ENCODE measurements at places on chromosomes 12 and 14.

GRCh38 chr14:21066882-21067502 is 3.1 kb upstream of the ARHGEF40 start:
- DNase-seq, result no peak

GRCh38 chr12:110180591-110181005 is 56.4 kb downstream of the IFT81 start:
- no peak for DNase-seq

DNA sequence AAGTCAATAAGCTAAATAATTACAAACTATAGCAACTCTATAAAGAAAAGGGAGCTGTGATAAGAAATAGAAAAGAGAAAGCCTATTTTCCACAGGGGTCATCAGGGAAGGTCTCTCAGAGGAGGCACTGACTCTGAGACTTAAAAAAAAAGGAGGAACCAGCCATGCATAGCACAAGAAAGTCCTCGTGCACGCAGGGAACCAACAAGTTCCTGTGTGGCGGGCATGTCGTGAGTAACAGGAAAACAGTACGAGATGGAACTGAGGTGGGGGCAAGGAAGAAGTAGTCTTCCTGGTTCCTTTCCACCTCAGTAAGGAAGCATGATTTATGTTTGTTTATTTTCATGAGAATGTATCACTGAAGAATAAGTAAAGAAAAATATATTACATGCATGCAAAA is 367.0 kb upstream of the TMEM132C start:
- DNase-seq, result no peak

GRCh38 chr12:47576289-47576945 is 129.4 kb downstream of the RPAP3 start:
- no peak for DNase-seq

GRCh38 chr12:67048371-67048770 is 220.8 kb upstream of the CAND1 start:
- no peak for DNase-seq

- no peak for DNase-seq
Observed at GRCh38 chr12:66716522-66716921, 37.6 kb upstream of the GRIP1 start.

GRCh38 chr12:26239122-26239851 is 43.9 kb downstream of the SSPN start:
- no peak for DNase-seq

DNA sequence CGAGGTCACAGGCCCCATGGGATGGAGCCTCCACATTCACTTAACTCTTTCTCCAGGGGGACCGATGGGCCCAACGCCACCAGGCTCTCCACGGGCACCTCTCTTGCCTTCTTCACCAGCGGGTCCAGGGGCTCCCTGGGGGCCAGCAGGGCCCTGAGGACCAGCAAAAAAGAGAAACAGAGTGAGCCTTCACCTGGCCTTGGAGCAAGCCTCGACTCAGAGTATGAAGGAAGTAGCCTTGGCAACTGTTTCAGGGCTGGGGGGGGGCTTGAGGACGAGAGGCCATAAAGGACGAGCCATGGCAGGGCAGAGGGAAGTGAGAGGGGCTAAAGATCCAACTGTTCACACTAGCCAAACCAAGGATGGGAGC is 18.0 kb downstream of the COL2A1 start:
- DNase-seq, result no peak

Measured in HEK293T (cell line).